ENCODE measurements at places on chromosomes 1 and 21.

DNA sequence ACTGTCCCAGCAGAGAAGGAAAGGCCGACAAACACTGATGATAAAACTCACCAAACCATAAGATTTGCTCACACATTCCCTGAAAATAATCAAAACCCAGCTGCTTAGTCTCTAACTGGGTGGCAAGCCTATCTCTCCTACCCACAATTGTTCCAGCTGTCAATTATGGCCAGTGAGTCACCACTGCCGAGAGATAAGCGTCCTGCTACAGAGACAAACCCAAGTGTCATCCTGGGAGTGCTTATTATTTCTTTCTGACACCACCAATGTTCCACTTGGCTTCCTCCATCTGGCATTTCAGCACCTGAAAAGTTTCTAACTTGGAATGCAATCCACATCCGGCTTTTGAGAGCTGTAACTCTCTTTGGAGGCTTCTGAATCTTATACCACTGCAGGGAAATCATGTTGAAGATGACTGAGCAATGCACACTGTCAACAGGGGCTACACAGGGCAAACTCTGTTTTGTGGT is 51.5 kb upstream of the VAV3 start:
- no peak for DNase-seq

- no peak for DNase-seq
Measured at GRCh38 chr1:212746546-212746945, 45.0 kb downstream of the NSL1 start.

GRCh38 chr1:159798893-159799292 is 3.3 kb upstream of the FCRL6 start:
- no peak for DNase-seq

DNA sequence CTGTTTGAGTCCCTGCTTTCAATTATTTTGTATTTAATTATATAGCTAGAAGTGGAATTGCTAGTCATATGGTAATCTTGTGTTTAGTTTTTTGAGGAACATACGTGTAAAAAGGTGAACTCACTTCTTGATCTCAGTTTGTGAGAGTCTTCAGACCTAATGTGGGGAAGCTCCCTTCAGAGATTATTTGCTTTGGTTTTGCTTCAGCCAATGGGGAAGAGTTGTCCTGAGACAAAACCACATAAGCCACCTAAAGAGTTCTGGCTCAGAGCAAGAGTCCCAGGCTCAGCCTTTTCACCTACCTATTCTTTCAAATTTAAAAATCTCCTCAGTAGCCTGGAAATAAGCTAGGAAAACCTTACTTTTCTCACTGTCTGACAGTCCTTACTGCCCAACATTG is 138.4 kb downstream of the UCK2 start:
- DNase-seq = no peak

- no peak for DNase-seq
Measured at GRCh38 chr1:64021066-64021465, 182.4 kb upstream of the UBE2U start.

- no peak for DNase-seq
Measured at GRCh38 chr1:168585191-168585590, 8.8 kb downstream of the XCL1 start.

DNA sequence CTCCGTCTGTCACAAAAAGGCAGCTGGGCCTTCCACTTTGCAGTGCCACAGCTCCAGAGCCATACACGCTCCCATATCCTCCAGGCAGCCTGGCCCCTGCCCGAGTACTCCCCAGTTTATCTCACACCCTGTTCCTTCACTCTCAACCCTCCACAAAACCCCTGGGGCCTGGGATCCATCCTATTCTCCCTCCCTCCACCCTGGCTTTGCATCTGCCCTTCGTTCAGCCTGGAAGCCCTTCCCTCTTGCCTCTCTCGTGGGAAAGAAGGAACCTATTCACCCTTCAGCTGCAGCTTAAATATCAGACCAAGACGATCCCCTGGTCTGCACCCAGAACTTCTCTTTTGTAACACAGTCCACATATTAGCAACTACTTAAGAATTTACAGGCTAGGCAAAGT is 56.7 kb downstream of the CAMK2N1 start:
- no peak for DNase-seq

GRCh38 chr1:75985827-75986226 is 53.6 kb upstream of the ASB17 start:
- no peak for DNase-seq

DNA sequence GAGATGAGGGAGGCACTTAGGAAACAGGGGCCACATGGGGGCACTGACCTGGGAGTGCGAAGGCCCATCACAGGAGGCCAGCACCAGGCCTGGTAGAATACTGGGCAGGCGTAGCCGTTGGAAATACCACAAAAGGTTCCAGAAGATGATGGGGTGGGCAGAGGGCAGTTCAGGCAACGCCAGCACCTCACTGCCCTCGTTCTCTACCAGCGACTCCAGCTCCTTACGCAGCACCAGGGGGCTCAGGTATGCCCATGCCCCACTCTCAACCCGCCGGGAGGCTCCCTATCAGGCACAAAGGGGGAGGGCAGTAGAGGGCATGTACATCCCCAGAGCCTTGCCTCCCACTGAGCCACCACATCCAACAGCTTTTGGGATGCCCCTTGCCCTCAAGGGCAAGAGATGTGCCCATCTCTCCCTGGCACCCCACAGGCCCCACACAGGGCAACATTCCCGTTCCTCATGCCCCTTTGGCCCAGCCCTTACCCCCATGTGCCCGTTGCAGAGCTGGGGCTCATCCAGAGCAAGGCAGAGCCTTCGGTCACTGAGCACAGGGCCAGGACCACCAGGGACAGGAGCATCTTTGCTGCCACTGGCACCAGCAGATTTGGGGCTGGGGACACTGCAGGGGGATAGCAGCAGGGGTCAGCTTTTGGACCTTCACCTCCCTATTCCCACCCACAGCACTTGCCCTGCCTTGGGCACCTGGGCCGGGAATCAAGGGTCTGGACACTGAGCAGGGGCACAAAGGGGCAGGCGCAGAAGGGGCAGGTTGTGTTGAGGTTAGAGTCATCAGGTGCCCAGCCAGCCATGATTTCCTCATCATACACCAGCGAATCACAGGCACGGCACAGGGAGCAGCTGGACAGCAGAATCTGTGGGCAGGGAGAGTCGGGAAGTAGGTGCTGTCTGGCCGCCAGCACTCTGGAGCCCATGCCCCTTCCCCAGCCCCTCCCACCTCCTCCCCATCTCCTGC is 9.7 kb upstream of the GATAD2B start:
- no peak for DNase-seq

DNA sequence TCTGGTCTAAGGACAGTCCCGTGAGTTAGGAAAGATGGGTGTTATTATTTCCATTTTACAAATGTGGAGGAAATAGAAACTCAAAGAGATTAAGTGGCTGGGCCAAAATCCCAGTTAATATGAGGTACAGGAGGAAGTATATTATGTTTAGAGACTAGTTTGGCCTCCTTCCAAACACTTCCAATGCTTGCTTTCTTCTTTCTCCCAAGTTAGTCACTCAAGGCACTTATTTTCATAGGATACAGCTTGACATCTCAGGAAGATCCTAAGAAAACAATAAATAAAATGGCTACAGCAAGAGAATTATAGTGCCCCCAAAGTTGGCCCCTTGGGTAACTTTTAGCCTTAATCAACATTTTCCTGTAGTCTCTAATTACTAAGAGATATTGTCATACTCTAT is 47.5 kb upstream of the IPO9 start:
- no peak for DNase-seq

DNA sequence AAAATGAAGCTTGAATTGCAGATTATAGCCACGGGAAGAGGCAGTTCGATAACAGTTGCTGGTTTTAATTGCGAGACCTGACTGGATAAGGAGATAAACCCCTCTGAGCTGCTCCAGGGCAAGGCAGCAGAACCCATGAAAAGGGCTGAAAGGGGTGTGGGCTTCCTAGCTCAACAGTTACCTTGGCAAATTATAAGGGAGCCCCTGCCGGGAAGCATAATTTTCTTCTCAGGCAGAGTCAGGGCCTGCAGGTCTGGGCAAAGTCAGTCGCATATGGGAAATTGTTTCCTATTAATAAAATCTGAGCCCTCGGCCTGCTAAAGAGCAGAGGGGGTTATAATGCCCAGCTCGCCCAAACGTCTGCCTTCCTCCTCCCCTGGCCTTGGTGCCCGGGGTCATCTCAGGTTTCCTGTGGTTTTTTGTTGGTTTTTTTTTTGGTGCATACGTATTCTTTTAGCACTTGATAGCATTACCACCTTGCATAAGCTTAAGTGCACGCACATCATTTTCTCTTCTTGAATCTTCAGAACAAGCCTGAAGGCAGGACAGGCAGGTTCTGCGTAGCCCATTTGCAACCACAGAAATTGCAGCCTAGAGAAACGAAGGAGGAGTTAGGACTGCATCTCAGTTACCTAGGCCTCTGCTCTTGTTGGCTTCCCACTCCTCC is 33.9 kb upstream of the SELENON start:
- DNase-seq = no peak

All from activated naive CD8-positive, alpha-beta T cell treated with anti-CD3 and anti-CD28 coated beads, Interleukin-2, amount 50 U/mL, for 16 hours (primary cell).